ENCODE measurements at places on chromosomes 7 and 10. TPM values are rescaled to one million over a fixed set of nuclear protein-coding genes. Genes with fewer than 3 reads are reported as not detected.

The PPP1R17 gene
- not detected for polyA plus RNA-seq

The WDR86 gene
- not detected for polyA plus RNA-seq

The KEL gene
- 0.04 TPM for polyA plus RNA-seq

The MOGAT3 gene
- polyA plus RNA-seq: not detected

The UCMA gene
- not detected for polyA plus RNA-seq

The IDI2 gene
- polyA plus RNA-seq: not detected

The PKD1L1 gene
- polyA plus RNA-seq: 0.03 TPM

The PTPRZ1 gene
- 10.0 TPM for polyA plus RNA-seq

The CYP26A1 gene
- not detected for polyA plus RNA-seq

The AP1S1 gene
- 223 TPM for polyA plus RNA-seq

The FAM237B gene
- polyA plus RNA-seq: not detected

The PTF1A gene
- polyA plus RNA-seq: not detected

The AKR1C8 gene
- polyA plus RNA-seq: not detected

The ELFN1 gene
- polyA plus RNA-seq: 0.02 TPM

The CHAT gene
- polyA plus RNA-seq: not detected

The FAM13C gene
- polyA plus RNA-seq: 0.11 TPM

The EVX1 gene
- polyA plus RNA-seq: not detected

The NAT16 gene
- polyA plus RNA-seq: not detected

The ZNF37A gene
- polyA plus RNA-seq: 3.3 TPM

The GALNT17 gene
- not detected for polyA plus RNA-seq

The CACNA2D1 gene
- 0.25 TPM for polyA plus RNA-seq

The CADPS2 gene
- polyA plus RNA-seq: 0.29 TPM

The HMX2 gene
- not detected for polyA plus RNA-seq

The LAMB4 gene
- polyA plus RNA-seq: 0.02 TPM

The CAMK2B gene
- polyA plus RNA-seq: 1.3 TPM

The CDHR1 gene
- polyA plus RNA-seq: 0.51 TPM

The AGMO gene
- not detected for polyA plus RNA-seq

The LIMK1 gene
- 18.1 TPM for polyA plus RNA-seq

The ADAM12 gene
- polyA plus RNA-seq: 0.04 TPM

The ADIRF gene
- polyA plus RNA-seq: 96.5 TPM

The TRPV6 gene
- 0.09 TPM for polyA plus RNA-seq

The VWA2 gene
- 0.12 TPM for polyA plus RNA-seq

The SEC31B gene
- polyA plus RNA-seq: 1.1 TPM

The CLRN3 gene
- not detected for polyA plus RNA-seq

The ZNF394 gene
- polyA plus RNA-seq: 10.6 TPM

The SPDYE5 gene
- not detected for polyA plus RNA-seq

The COBL gene
- 0.66 TPM for polyA plus RNA-seq

The CARD11 gene
- polyA plus RNA-seq: 14.6 TPM

The BMPER gene
- polyA plus RNA-seq: 0.07 TPM

The SLC18A2 gene
- not detected for polyA plus RNA-seq

Data from foreskin keratinocyte (primary cell).